ENCODE measurements at places on chromosomes 5 and 9.

- peak; percentile 47 for DNase-seq
Measured at GRCh38 chr5:132466433-132467286, 23.9 kb downstream of the IRF1 start.

GRCh38 chr9:105716146-105716545 lies 21.8 kb downstream of the TMEM38B start:
- no peak for DNase-seq

- DNase-seq, result no peak
Measured at GRCh38 chr5:121296356-121296755, 555.3 kb upstream of the FTMT start.

- no peak for DNase-seq
Measured at GRCh38 chr9:85276741-85277140, 465.0 kb downstream of the AGTPBP1 start.

- DNase-seq, result no peak
Measured at GRCh38 chr9:93406371-93406770, 45.1 kb upstream of the FAM120A start.

DNA sequence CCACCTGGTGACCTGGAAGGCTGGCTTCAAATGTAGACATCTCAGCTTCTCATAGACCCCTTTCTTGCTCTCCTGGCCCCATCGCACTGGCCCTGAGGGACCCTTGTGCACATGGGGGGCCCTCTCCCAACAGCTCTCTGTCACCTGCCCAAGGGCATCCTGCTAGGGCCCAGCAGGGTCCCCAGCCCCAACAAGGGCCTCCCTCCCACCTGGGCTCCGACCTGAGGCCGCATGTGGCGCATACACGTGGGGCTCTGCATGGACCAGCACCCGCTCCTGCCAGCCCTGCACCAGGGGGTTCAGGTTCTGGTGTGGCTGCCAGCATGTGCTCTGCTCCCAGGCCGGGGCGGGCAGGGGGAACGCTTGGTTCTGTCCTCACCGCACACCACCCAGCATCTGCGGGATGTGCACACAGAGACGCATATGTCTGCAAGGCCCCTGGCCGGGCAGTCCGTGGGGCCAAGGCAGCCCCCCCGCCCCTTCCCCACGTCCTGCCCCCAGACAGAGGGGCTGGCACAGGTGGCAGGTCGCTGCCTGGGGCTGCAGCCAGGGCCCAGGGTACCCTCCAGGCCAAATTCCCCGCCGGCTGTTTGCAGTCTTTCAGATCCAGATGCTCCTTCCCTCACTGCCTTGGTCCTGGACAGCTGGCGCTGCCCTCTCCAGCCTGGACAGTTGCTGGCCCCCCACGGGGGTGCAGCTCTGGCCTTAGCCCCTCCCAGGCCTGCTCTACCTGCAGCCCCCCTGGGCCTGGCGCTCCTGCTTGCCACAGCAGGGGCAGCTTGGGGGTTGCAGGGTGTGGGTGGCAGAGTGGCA lies 17.9 kb upstream of the NRARP start:
- DNase-seq, result no peak

- DNase-seq, result no peak
Measured at GRCh38 chr5:155919126-155919525, 407.8 kb upstream of the SGCD start.

GRCh38 chr5:29114331-29114768 lies 2076.0 kb upstream of the CDH9 start:
- no peak for DNase-seq

- no peak for DNase-seq
Measured at GRCh38 chr5:2916076-2916682, 164.7 kb upstream of the IRX2 start.

DNA sequence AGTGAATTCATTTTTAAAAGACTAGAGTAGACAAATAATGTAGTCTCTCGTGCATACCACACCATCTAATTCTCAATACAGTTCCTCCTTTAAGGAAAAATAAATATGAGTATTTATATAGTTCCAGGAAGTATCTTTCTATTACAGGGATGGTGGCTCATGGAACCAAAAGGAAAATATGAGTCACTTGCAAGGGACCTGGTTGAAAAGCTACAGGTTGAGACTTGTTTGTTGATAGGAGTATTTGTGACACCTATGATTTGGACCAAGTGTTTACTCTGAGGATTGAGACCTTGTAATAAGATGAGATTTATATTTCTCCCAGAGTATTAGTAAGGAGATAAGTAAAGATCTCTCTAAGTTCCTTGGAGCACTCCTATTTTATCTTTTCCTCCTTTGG lies 67.4 kb downstream of the CDO1 start:
- peak; percentile 60 for DNase-seq

GRCh38 chr5:75037106-75037505 lies 15.3 kb downstream of the GCNT4 start:
- peak; percentile 100 for DNase-seq

DNA sequence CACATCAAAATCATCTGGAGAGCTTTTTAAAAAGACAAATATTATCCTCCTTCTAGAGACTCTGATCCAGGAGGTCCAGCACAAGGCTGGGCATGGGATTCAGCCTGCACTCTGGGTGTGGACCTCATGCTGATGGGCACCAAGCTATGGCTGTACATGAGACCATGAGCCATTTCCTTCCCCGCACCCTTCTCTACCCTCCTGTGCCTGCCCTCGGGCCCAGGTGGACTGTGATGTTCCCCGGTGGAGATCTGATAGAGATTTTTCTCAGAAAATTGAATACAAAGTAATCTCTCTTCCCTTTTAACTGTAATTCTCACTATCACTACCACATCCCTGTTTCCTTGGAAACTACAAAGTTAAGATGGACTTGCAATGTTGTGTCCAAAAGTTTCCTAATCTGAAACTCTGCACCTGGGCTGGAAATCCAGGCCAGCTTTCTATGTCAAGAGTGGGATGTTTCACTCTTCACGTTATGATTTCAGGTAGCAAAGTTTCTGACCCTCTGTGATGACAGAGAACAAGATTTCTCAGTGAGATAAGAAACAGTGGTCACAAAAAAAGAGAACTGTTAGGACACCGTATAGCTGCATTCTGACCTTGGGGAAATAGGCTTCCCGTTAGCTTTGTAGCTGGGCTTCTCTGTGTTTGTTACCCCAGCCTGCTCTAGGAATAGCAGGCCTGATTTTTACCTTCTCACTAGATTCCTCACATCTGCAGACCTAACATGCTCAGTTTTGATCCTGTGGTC lies 11.5 kb downstream of the SFXN1 start:
- DNase-seq, result no peak

- peak; percentile 79 for DNase-seq
Measured at GRCh38 chr9:118563677-118564076, 805.6 kb downstream of the BRINP1 start.

GRCh38 chr5:119095611-119096010 lies 24.7 kb downstream of the DMXL1 start:
- no peak for DNase-seq

DNA sequence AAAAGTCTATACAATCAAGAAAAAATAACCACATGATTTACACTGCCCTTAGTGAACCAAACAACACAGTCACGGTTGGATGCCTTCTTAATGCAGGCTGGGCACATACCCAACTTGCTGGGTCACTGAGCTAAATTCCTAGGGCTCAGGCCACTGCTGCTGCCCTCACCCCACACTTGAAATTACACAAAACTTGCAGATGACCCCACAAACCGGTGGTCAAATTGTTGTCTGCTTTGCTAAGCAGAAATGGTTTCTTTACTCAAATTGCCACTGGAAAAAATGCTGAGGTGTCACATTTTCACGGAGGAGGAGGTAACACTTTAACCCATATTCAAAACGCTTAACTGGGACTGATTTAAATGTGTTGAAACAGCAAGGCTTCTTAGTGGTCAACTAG lies 62.4 kb downstream of the HMHB1 start:
- DNase-seq, result no peak

- no peak for DNase-seq
Measured at GRCh38 chr5:179326122-179326927, 18.9 kb downstream of the ADAMTS2 start.

DNA sequence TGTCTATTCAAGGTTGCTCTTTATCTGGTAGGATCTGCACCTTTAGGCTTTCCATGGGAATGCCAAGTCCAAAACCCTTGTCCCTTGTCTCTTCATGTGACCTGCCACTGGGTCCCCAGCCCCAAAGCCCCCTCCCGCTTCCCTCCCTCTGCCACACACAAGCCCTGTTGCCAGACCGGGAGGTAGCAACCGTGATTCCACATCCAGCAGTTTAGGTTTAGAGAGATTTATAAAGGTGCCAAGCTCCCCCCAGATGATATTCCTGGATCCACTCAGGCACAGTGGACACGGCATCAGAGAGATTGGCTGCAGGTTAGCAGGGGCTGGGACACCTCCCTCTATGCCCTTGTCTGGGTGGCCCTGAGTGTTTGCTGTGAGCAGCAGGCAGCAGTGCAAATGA lies 504.7 kb downstream of the CCDC171 start:
- DNase-seq, result no peak

DNA sequence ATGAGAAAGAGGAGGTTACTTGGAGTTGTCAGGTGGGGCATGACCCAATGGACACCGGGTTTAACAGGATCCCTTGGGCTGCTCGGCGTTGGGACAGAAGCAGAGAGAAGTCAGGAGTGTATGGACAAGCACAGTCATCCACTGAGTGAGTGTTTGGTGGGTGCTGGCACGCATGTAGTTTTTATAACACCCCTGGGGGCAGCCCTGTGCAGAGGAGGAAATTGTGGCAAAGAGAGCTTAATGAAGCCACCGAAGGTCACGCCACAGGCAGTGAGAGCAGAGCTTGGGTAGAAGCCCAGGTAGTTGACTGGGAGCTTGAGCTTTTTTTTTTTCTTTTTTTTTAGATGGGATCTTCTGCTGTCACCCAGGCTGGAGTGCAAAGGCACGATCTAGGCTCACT lies 43.2 kb upstream of the IER5L start:
- DNase-seq, result no peak

GRCh38 chr9:137194388-137194787 lies 5.9 kb downstream of the SSNA1 start:
- no peak for DNase-seq

DNA sequence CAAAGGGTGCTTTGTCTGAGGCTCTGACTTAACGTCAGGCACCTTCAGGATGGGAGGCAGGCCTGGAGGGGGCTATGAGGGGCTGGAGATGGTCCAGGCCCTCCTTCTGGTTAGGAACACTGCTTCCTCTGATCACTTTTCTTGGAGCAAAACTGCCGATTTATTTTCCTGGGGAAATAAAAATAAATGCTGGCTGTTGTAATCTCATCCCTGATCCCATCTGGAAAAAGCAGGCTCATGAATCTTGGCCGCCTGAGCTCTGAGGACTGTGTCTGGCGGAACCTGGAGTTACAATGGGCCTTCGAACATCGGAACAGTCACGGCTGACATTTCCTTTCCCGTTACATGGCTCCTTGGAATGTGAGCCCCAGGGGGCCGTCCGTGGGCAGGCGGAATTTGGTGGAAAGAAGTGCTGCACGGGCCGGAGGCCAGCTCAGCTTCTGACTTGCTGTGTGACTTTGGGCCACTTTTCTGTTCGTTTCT lies 157.8 kb downstream of the RGS3 start:
- DNase-seq, result no peak

Data from epithelial cell of esophagus (primary cell).